ENCODE measurements at places on chromosomes 1 and 21.

DNA sequence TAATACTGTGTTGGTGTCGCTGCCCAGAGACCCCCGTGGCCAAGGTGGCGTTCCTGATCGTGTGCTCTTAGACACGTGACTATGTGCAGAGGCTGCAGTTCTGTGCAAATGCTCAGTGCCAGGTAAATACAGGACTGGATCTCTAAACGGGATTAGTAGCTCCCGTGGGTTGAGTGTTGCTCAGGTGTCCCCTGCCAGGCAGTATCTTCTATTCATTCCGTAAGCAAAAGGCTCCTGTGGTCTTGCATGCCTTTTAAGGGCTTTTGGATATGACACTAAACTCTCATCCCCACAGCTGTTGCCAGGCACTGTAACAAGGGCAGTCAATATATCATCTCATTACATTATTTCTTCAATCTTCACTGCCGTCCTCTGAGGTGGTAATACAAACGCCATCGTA is 94.2 kb upstream of the MAP1LC3C start:
- no peak for DNase-seq

GRCh38 chr21:26374817-26375216 is 198.3 kb downstream of the CYYR1 start:
- DNase-seq: no peak

- no peak for DNase-seq
Measured at GRCh38 chr1:75588779-75589475, 22.0 kb downstream of the SLC44A5 start.

DNA sequence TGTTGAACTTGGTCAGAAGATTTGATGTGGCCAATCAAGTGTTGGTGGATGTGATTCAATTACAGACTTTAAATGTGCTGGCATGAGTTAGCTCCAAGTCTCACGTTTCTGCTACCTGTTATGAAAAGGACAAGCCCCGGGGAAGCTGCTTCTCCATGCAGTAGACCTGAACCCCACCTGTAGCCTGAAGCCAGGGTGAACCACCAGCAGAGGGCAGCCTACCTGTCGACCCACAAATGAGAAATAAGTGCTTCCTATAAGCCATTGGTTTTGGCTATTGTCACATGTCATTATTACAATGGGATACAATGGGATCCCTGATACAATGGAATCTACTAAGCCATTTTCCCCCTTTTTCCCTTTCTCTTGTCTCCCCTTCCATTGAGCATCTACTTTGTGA is 230.2 kb downstream of the PRDM2 start:
- DNase-seq: no peak

DNA sequence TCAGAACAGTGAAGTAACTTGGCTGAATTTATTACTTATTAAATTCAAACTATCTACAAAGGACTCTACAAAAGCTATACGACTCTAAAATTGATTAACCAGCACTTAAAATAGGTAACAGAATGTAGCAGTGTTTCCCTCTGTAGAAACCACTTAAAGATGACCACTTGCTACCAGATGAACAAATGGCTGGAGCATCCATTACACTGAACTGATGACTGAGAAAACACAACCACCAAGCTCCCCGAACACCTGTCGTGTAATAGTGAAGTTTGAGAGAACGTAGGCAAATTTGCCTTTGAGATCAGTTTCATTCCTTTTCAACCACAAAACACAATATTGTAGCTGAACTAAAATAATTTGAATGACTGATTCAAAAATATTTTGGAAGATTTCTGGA is 226.7 kb downstream of the KCNT2 start:
- no peak for DNase-seq

- DNase-seq: peak; percentile 78
Measured at GRCh38 chr21:24045775-24046215, 1561.5 kb downstream of the MRPL39 start.

DNA sequence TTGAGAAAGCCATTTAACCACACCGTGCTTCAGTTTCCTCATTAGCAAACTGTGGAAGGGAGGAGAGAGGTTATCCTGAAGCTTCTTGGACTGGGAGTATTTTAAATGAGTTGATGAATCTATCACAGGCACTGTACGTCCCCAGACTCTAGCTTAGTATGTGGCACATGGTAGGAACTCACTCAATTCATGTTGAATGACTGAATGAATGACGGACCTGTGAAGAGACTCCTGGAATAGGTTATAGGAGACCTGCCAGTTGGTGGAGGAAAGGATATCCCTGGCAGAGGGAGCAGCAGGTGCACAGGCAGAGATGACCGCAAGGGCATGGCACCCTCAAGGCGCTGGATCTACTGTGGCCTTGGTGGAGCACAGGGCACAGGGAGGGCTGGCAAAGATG is 118.5 kb downstream of the HMGB4 start:
- no peak for DNase-seq

DNA sequence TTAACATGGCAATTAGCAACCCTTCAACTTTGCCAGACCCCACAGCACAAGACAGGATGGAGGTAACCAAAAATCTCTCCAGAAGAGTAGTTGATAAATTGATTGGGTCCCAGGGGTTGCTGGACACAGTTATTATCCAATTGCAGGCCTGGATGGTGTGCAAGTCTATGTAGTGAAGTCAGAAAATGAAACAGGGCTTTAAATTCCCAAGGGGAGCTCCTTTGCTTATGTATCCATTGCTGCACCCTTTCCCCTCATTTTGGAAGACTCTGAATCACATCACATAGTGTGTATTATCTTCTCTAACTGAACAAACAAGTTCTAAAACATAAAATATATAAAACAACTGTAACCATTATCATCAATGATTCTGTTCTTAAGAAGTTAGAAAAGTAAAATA is 550.2 kb downstream of the LMO4 start:
- peak; percentile 12 for DNase-seq

- DNase-seq: no peak
Measured at GRCh38 chr21:45104560-45104959, 30.2 kb downstream of the ADARB1 start.

DNA sequence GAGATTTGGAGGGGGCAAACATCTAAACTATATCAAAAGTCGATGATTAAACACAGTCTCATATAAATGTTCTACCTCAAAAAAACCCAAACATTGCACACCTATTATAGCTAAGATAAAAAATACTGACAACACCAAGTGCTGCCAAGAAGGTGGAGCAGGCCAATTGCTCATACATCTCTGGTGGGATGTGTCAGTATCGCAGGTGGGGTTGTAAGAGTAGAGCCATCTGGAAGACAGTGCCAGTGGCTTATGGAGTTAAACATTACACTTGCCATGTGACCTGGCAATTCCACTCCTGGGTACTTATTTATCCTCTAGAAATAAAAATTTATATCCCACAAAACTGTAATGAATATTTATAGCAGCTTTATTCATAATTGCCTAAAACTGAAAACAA is 213.4 kb downstream of the DISC1 start:
- no peak for DNase-seq

DNA sequence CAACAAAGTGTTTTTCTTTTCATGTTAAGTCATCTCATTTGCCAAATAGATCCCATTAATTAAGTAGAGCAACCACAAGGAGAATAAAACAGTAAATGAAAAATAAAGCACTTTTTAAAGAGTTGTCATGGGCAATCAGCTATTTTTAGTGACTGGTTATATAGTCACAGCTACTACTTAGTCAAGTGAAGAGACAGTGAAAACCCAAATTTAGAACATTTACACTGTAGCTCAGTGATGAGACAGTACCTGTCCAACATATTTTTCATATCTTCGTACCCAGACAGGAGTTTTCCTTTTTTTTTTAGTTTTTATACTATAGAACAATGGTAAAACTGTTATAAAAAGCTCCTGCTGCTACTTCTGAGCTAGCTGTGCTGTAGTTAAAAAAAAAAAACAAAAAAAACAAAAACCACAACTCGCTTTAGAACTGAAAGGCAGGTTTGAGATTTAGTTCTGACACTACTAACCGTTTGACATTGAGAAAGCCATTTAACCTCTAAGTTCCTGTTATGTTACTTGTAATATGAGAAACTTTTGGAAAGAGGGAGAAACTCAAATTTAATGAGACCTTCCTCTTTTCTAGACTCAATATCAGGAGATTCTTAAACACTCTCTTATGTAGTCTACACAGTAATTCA is 777.5 kb downstream of the ADGRL2 start:
- no peak for DNase-seq

DNA sequence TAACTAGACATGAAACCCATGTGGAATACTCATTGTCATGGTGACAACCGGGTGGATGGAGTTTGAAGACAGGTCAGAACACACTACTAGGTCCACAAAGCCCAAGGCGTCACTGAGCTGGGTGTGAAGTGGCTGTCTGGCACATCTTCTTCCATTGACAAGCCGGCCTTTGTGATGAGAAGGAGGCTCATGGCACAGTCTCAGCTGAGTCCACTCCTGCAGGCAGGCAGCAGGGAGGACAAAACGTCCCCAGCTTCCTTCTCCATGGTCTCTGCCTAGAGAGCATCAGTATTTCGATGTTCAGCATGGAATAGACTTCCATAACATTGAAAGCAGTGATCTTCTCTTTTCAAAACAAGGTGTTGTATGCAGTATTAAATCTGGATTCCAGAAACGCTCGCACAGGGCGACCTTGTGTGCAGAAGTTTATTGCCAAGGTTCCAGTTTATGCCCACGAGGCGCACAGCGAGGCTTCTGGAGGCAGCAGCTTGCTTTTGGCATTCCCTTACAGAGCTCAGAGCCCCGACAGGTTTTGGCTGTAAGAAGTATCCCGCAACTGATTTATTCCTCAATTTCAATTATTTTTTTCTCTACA is 104.2 kb downstream of the SIM2 start:
- DNase-seq: no peak

DNA sequence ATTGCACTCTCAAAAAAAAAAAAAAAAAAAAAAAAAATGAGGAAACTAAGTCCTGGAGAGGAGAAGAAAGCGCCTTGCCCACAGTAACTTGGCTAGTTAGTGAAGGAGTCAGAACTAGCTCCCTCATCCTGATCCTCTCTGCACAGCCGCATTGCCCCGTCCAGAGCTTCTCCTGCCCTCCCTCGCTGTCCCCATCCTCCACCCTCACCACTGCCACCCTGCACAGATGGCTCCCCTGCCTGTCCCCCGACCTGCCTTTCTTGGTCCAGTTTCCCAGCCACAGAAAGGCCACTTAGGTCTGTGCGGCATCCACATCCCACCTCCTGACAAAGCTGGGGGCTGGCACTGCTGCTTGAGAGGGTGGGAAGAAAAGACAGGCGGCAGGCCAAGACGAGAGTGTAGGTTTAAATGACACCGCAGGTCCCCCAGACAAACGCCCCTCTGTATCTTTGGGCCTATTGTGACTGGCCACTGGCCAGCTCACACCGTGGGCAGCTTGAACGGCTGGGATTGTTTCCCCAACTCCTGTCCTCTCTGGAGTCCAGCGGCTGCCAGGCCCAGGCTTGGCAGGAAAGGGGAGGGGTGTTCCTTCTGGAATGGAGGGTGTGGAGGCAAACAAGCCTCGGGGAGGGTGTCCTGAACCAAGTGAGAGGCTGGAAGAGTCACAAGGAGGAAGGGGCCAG is 20.2 kb downstream of the NCMAP start:
- DNase-seq: no peak

Data from fibroblast of the aortic adventitia (primary cell).